ENCODE measurements at places on chromosomes 1 and 21. TPM values are rescaled to one million over a fixed set of nuclear protein-coding genes. Genes with fewer than 3 reads are reported as not detected.

GRCh38 chr1:153577138-153577537 is 11.5 kb upstream of the S100A2 start:
- DNase-seq = no peak

- DNase-seq = peak; percentile 86
These were observed 21.4 kb downstream of the SLC2A7 start for GRCh38 chr1:9004700-9005394.

DNA sequence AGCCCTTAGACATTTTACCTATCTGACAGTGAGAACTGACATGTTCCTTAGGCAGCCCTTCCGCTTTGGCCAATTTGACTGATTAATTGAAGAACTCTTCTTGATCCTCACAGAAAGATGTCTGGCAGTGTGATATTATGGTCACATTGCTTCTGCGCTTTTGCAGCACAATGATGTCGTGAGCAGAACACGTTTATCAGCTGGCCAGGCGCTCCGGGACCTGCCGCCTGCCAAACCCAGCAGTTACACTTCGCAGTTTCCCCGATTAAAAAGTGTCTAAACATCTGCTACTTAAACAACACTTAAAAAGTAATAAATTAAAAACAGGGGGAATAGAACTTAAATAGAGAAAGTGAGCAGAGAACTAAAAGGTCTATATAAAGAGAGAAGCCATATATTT is 103.5 kb upstream of the ETS2 start:
- no peak for DNase-seq

- DNase-seq = no peak
These were observed 17.9 kb upstream of the H3-3A start for GRCh38 chr1:226044514-226045101.

DNA sequence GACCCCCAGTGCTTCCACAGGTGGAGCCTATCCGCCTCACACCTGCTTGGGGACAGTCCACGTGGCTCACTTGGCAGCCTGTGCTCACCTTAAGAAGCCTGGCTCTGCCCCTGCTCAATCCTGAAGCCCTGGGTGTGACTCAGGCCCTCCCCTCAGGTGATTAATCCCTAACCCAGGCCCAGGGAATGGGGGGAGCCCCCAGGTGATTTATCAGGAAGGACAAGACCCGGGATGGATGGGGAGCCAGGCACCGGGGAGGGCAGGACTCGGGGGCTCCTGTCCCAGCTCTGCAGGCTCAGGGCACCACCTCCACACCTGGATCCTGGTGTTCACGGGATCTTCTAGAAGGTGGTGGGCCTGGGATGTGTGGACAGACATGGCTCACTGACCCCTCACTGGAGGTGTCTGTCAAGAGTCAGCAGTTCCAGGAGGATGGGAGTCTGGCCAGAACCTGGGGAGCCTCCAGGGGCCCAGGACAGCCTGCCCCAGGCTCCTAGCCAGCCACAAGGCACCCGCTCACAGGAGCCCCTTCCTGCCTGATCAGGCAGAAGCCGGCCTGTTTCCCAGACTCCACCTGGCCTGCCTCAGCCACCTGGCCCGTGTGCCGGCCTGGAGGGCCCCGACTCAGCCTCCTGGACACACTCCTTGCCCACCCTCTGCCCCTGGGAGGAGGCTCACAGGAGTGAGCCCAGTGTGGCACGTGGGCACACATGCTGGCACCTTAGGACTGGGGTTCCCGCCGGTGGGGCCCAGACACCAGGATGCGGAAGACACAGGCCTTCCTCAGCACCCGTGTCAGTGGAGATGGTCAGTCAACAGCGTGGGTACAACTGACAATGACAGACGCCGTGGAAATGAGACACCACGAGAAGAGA is 38.6 kb upstream of the COL6A1 start:
- peak; percentile 73 for DNase-seq

DNA sequence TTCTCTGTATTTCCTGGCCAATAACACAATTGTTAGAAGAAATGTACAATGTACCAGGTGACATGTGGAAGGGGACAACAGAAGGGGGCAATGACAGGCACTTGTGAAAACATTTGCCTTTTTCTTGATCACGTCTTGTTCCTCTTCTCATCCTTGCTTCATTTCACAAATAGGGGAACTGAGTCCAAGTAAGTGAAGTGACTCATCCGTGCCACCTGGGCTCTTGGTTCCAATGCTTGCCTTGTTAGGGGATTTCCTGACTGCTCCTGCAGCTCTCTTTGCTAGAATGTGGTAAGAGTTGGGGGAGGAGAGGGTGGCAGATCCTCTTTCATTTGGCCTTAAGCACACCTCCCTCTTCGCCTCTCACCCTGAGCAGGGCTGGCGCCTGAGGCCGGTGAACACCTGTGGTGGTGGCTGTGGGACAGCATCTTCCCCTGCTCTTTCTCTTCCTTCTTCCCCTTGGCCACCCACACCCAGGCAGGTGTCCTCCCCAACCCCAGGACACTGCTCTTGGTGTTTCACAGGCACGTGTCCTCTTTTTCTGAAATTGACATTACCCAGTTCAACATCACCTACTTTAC is 2.2 kb upstream of the RHEX start:
- no peak for DNase-seq

DNA sequence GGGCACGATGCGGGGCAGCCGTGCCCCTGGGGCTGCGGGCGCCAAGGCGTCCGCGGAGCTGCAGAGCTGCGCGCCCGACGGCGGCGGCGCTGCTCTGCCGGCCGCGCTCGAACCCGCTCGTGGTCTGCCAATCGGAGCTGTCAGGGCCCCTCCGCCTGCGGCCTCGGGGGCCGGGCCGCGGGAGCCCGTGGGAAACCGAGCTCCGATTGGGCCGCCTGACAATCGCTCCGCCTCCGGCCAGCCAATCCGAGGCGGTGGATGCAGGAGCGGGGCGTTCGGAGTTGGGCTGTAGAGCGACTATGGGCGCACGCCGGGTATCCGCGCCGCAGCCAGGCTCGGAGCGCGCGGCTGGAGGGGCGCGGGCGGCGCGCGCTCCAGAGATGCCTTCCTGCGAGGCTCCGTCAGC is 100.5 kb upstream of the SOD1 start:
- peak; percentile 91 for DNase-seq

DNA sequence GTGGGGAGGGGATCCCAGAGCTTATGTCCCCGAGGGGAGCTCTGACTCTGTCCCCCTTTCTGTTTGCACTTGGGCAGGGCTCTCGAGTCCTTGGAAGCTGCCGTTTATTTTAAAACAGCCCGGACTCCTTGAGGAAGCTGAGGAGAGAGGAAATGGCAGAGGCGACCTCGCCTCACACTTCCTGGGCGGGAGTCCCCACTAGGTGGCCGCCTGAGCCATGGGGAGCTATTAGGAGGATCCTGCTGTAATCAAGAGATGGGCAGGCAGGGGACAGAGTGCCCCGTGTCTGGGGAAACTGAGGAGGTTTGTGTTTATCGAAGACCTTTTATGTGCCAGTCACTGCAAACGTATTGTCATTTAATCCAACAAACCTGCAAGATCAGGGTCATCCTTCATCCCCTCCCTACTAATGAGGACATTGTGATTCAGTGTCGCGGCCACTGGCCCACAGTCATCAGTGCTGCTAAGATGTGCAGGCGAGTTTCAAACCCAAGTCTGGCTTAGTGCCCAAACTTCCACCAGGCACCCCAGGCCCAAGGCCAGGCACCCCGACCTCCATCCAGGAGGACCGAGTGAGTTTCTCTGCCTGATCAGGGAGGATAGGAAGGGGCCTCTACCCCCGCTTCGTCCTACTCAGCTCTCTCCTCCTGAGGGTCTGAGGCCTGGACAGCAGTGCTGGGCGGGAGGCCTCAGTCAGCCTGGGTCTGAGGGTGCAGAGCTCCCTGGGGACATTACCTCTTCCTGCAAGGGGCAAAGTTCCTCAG is 316.9 kb upstream of the VAMP3 start:
- DNase-seq = no peak

GRCh38 chr1:221858818-221859611 is 117.1 kb upstream of the DUSP10 start:
- no peak for DNase-seq

DNA sequence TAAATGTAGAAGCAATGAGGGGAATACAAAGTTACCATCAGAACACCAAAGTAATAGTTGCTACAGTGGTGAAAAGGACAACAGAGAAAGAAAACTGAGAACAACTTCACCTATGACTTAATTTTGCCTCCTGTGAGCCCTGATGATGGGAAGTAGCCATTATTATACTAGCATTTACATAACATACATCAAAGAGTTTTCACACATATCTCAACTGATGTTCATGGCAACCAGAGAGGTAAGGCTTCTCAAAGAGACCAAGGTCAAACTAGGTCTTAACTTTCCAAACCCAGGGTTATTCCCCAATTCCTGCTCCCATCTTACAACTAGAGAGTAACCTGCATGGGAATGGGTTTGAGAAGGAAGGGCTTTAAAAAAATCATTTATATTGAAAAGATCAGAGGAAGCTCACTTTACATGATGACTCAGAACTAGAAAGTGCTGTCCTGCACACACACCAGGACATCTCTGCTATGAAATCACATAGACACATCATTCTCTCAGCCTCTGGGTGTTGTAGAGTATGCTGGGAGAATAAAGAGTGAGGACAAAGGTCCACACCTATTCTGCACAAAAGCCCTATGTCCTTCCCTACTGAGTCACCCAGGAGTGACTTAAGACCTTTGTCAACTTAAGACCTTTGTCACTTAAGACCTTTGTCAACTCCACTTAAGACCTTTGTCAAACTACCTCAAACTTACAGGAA is 179.7 kb downstream of the TNFSF18 start:
- DNase-seq = no peak

DNA sequence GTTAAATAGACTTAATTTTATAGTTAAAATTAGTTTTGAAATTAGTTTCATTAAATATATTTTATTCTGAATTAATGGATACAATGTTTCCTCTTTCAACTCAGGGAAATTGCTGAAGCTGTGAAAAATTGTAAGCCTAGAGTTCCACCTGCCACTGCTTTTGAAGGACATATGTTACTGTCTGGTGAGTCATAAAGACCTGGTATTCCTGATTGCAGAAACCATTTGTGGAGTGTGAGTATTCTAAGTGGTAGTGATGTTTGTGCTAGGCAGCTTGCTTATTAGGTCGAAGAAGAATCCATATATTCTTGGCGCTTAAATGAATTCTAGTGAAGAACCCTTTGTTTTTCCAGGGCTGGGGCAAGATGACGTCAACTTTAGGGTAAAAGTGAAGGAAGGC is 34.0 kb downstream of the MTR start:
- DNase-seq = no peak

DNA sequence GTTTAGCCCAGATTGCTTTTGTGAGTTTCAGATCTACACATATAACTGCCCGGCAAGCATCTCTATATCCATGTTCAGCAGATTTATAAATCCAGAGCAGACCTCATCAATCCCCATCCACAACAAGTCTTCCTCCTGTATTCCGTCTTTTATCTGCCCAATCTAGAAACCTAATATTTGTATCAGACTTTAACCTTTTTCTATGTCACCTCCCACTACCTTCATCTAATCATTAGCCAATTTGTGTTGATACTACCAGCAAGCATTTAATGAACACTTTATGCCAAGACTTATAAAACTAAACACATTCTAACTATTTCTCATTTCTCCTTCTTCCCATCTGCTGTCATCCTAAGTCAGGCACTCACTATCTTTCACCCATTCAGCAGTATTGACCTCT is 135.5 kb downstream of the PBX1 start:
- no peak for DNase-seq

- DNase-seq = no peak
These were observed 50.3 kb upstream of the MPC2 start for GRCh38 chr1:167987174-167987573.

FCGR1A gene
- 15.9 TPM for total RNA-seq

PAX7 gene
- total RNA-seq = not detected
